Activated CD4-positive, alpha-beta T cell treated with anti-CD3 and anti-CD28 coated beads, Interleukin-2, amount 50 U/mL, for 24 hours (primary cell): ENCODE measurements at places on chromosomes 11 and 22.

DNA sequence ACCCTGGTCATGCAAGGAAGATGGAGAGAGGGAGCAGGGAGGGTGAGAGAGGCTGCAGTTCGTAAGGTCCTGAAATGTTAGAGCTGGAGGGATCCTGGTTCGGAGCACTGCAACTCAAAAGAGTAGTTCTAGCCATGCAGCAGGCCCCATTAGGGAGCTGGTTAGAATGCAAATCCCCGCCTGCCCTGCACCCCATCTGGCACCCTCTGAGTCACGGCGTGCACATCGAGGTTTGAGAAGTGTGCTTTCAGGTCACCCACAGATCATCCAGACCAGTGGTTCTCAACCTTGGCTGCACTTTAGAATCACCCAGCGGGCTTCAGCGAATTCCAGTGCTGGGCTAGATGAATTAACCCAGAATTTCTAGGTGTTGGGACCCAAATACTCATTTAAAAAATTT is 48.2 kb downstream of the ST3GAL4 start:
- DNase-seq: no peak

- DNase-seq: no peak
Measured at GRCh38 chr11:35981581-35981980, 37.7 kb downstream of the LDLRAD3 start.

DNA sequence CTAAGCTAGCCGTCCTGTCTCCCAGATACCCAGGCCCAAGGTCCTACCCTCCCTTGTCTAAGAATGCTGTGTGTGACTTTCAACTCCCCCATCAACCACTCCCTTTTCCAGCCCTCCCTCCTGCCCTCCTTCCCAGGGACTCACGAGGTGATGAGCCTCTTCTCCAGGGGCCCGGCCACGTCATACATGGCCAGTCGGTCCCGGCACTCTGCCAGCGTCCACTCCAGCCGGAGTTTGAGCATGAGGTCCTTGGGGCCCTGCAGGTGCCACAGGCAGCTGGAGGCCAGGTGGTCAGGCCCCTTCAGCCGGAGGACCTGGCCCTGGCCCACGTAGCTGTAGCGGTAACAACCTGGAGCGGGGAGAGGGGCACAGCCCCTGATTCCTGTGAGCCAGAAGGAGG is 20.1 kb downstream of the TMPRSS6 start:
- DNase-seq: no peak

DNA sequence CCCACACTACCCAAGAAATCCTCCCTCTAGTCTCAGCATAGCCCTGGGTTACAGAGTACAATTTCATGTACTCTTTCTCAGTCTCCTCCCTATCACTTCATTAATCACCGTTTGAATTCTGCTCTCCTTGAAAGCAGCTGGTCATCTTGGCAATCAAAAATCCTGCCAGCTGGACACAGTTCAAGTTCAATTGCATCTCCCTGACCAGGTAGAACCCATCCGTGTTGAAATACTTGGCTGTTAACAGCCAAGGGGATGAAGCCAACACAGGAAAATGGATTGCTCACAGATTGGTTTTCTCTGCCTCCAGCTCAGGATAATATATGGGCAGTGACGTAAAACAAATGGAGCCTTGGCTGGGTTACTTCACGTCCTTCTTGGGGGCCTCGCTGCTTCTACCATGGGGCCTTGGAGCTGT is 55.1 kb upstream of the GRK3 start:
- no peak for DNase-seq

- DNase-seq: no peak
Measured at GRCh38 chr22:44392446-44392921, 79.7 kb upstream of the SHISAL1 start.

DNA sequence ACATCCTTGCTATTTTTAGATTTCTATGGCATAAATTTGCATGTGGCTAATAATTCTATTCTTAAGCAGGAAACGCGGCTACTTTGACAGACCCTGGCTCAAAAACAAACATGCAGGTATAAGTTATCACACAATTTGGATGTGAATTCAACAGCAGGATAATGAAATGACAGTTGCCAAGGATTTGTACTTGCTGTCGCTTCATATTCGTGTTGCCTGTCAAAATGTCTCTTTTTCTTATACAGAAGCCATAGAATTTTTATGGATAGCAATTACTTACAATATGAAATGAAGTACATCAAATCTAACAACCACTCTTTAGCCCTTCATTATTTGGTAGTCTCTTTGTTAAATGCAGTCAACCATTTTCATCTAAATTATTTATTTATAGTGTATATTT is 46.4 kb downstream of the DCDC1 start:
- DNase-seq: no peak

GRCh38 chr22:47794851-47795250 is 1032.4 kb downstream of the TBC1D22A start:
- no peak for DNase-seq

DNA sequence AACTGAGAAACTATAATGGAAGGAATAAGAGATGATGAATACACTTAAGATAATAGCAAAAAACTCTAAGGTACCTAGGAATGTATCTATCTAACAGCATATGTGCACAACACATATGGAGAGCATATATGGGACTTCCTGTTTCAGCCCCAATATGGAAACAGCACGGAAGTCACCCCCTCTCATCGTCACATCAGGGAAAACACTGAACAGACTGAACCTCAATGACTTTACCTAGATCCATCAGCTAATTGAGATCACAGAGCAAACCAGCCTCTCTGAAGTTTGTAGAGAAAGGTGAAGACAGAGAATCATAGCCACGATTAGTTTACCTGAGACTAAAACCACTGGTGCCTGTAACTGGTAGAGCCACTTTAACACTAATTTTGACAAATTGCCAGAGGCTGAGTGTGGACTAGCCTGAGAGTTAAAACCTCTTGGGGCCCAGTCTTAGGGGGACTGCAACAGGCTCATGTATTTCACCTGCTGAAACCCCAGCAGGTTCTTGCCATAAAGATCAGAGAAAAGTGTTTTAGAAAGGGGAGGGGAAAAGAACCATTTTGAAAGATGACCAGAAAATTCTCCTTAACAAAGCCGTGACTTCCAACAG is 722.6 kb downstream of the TBC1D22A start:
- DNase-seq: no peak

DNA sequence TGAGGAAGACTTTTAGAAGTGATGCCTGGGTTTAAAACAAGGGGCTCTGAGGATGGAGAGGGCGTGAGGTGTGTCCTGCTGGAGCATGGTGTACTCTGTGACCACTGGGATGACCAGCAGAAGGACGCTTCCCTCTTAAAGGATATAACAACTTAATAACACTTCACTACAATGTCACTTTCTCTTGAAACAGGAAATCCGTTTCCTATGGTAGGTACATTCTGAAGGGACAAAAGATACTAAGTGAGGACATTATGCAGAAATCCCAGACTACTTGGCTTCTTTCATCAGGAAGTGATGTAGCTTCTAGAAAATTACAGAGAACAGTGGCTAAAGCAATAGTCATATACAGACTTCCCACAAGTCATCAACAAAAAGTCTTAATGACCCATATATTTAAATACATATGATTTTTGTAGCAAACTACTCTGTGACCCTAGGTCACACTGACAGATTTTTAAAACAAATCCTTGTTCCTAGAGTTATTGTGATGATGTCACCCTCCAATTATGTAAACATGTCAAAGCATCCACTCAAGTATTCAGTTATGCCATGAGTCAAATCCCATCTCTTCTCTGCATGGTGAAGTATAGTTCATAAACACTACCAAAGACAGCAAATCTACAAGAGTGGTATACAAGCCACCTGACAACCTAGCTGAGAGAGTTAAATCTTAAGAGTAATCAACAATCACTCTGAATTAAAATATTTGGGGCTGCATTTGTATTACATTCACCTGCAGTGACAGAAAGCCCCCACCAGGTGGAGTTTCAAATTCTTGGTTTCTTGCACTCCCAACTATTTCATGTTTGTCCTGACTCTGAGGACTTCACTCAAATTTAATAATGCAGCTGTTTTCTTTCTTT is 32.8 kb downstream of the PITPNB start:
- DNase-seq: no peak

GRCh38 chr11:34904421-34904955 is 11.7 kb downstream of the APIP start:
- DNase-seq: no peak

- no peak for DNase-seq
Measured at GRCh38 chr11:68287419-68287818, 15.6 kb upstream of the C11orf24 start.

DNA sequence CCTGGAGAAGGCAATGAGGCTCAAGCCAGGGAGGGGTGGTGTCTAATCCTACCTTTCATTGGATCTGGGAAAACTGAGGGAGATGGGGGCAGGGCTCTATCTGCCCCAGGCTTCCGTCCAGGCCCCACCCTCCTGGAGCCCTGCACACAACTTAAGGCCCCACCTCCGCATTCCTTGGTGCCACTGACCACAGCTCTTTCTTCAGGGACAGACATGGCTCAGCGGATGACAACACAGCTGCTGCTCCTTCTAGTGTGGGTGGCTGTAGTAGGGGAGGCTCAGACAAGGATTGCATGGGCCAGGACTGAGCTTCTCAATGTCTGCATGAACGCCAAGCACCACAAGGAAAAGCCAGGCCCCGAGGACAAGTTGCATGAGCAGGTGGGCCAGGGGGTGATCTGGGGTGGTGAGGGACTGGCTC is at the start of gene FOLR1:
Gene FOLR1 (plus strand): TSS at position 180 of the 421 bp plus-strand sequence. CDS start 34 bp downstream, at position 214.
- no peak for DNase-seq

GRCh38 chr11:74948546-74948897 is 369 bp downstream of the XRRA1 start:
- no peak for DNase-seq

GRCh38 chr11:74956397-74957015 is 7.4 kb downstream of the SPCS2 start:
- no peak for DNase-seq

GRCh38 chr22:20577549-20577975 is 70.2 kb downstream of the MED15 start:
- no peak for DNase-seq

DNA sequence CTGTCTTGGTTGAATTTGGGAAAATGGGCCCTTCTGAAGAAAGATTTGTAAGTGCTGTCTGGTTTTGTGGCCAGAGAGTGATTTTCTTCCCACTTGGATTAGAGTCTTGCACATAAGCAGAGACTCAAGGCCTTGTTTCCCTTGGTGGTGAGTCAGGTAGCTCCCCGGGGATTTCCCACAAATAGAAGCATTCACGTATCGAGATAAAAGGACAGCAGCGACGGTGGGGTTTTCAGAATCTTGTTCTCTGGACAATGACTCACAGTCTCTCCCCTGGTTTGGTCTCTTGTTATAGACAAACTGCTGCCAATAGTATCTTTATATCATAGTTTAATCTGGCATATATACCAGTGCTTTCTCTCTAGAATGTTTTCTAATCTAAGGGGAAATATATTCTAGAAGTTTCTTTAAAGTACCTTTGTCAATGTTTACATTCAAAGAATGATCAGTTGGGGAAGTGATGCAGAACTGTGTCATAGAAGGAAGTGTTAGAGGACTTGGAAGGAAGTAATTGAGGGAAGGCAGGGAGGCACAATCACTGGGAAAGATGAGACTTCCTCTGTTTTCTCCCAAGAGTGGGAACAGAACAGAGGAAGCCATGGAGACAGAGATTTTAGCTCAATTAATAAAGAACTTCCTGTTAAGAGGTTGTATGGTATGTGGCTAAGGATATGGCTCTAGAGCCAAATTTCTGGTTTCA is 18.1 kb downstream of the POLA2 start:
- no peak for DNase-seq

GRCh38 chr11:32137263-32137662 is 46.4 kb downstream of the RCN1 start:
- no peak for DNase-seq

DNA sequence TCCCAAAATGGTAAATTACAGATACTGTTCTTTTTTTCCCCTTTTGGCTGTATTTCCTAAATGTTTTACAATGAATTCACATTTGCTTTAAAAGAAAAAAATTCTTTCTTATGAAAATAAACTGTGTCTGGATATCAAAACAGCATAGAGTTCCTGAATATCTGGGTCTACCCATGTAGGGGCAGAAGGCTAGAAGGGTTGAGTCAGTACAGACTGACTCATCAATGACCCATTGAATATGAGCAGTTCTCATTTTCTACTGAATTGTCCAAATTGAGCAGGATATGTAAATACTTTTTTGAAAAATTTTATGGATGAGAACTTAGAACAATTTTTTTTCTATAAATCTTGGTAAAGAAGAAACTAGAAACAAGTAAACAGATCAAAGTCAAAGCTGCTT is 16.3 kb upstream of the C11orf87 start:
- DNase-seq: no peak

DNA sequence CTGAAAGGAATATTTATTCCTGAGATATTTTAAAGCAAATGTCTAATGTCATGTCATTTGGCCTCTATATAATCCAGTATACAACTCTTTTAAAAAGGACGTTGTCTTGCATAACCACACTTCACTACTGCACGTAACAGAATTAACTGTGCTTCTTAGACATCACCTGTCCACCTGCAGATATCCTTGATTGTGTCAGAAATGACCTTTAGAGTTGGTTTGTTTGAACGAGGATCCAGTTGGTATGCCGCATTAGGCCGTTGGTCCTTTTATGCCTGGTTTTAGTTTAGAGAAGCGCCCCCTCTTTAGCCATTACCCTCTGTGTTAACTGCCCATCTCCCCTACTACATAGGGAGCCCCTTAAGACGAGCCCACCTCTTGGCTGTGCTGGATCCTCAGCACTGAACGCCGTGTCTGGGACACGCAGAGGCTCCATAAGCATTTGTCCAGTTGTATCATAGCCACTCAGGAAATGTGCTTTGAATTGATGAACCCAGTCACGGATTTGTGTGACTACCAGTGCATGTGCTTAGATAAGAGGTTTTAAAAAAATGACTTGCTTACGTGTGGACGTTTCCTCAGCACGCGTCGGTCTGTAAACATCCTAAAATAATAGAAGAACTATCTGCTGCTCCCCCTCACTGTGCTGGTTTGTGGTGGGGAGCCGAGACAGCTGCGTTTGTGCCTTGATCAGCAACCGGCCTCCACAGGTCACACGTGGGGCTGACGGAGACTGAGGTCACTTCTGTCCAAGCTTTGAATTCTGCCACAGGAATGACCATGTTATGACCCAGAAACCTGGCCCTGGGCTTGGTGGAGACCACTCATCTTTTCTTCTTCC is 4.0 kb downstream of the MICAL2 start:
- no peak for DNase-seq

GRCh38 chr11:129145276-129145675 is 46.8 kb downstream of the ARHGAP32 start:
- no peak for DNase-seq
